ENCODE measurements at places on chromosomes 7 and 10. TPM values are rescaled to one million over a fixed set of nuclear protein-coding genes. Genes with fewer than 3 reads are reported as not detected.

SPACDR gene
- total RNA-seq = 1.1 TPM

TMEM270 gene
- not detected for total RNA-seq

- no peaks in the 10 kb centered on the region for H3K27me3 ChIP-seq
- H3K36me3 ChIP-seq = peaks cover 4% of the 10 kb centered on the region
- H3K4me1 ChIP-seq = no peaks in the 10 kb centered on the region
These were observed 68.1 kb downstream of the CNOT4 start for GRCh38 chr7:135441791-135442190.

DNA sequence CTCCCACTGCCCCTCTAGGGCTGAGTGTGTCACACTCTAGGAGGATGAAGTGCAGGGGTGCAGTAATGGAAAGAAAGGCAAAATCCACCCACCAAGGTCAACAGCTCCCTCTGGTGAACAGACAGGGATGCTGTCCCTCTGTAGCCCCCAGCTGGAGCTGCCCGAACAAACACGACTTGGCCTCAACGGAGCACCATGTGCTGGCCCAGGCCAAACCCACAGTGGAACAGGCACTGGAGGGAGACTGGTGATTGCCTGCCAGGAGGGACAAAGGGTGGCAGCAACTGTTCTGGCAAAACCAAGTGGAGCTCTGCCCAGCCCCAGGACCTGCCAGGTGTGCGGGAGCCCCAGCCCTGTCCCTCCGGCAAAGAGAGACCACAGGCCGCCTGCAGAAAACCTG, 20.7 kb downstream of the PDIA4 start:
- peaks cover 60% of the 10 kb centered on the region for H3K36me3 ChIP-seq
- H3K27me3 ChIP-seq = no peaks in the 10 kb centered on the region

GRCh38 chr7:92917230-92917629, 80.9 kb upstream of the CDK6 start:
- no peak for DNase-seq
- no peaks in the 10 kb centered on the region for H3K27me3 ChIP-seq
- H3K4me3 ChIP-seq = no peak overlapping the region
- H3K27ac ChIP-seq = no peak overlapping the region
- peaks cover 4% of the 10 kb centered on the region for H3K4me1 ChIP-seq

GRCh38 chr7:129778770-129779601, 167.5 kb downstream of the NRF1 start:
- H3K27ac ChIP-seq = no peak overlapping the region
- H3K36me3 ChIP-seq = no peaks in the 10 kb centered on the region
- DNase-seq = no peak
- H3K4me3 ChIP-seq = no peak overlapping the region
- H3K4me1 ChIP-seq = peaks cover 2% of the 10 kb centered on the region

DNA sequence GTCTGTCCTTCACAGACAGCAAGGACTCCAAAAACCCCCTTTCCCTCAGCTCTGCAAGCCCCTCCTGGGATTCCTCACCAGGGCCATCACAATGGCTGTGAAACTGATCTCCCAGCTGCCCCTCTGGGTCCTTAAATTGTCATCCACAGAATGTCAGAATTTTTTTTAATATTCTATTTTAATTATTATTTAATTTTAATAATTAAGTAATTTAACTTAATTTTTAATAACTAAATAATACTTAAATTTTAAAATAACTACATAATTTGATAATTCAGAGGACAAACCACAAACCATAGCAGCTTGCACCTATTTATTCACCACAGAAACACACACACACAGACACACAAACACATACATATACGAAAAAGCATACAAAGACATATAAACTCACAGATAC, 565.8 kb upstream of the COBL start:
- H3K36me3 ChIP-seq = no peaks in the 10 kb centered on the region
- no peak overlapping the region for H3K4me3 ChIP-seq
- no peaks in the 10 kb centered on the region for H3K4me1 ChIP-seq
- no peak for DNase-seq

ALKBH4 gene
- 6.1 TPM for total RNA-seq

DNA sequence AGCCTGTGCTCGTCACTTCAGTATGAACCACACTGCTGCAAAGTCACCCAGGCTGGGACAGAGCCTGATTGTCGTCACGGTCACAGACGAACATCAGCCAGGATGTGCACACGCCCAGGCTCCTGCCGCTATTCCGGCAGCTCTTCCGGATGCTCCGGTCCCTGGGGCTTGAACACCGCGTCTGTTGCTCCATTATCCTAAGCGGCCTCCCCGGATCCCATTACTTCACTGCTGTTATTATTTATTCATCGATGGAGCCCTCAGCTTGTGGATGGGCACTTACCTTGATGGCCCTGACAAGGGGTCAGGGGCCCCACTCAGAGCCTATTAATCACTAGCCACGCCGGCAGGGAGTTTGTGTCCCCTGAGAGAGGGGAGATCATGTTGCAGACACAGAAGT, 120.8 kb upstream of the PCBD1 start:
- no peaks in the 10 kb centered on the region for H3K4me1 ChIP-seq
- no peak overlapping the region for H3K27ac ChIP-seq
- DNase-seq = no peak
- H3K36me3 ChIP-seq = no peaks in the 10 kb centered on the region

DNA sequence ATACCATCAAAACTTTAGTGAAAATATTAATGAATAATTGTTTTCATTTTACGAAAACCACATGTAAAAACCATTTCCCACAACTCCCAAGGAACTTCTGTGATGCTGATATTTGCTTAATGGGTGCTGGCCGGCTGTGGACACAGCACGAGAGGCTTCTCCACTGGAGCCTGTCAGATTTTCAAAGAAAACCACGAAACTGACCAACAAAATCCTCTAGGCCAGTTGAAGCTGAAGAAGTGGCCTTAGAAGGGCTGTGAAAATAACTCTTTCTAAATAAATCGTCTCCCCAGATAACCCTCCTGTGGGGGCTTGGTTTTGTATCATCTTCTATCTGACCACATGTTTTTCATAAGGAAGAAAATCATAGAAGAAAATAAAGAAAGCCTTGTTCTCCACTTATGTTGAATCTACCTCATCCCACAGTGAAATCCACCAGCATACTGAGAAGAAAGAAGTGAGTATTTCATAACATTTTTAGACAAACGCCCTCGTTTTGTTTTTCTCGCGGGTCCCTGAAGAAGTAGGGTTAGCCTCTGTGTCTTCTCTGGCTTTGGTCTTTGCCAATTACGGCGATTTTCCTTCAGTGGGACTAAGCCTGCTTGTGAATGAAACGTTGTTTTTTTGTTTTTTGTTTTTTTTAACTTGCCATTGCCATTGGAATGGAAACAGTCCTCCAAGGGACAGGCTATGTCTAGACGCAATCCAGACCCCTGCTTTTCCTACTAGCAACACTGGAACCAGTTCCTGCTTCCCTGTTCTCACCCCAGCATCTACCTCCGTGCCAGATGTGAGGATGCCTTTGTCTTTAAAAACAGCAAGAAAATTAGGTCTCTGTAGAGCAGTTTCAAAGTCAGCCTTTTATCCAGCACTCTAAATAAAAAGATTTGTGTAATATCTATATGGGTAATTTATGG, 123.9 kb downstream of the ADAM12 start:
- H3K4me1 ChIP-seq = no peaks in the 10 kb centered on the region
- no peaks in the 10 kb centered on the region for H3K36me3 ChIP-seq

TMEM196 gene
- total RNA-seq = not detected

- peak overlapping the region; percentile 57 for H3K4me3 ChIP-seq
- H3K4me1 ChIP-seq = peaks cover 22% of the 10 kb centered on the region
- H3K36me3 ChIP-seq = no peaks in the 10 kb centered on the region
- H3K27me3 ChIP-seq = no peaks in the 10 kb centered on the region
These were observed 120.6 kb downstream of the PRPF18 start for GRCh38 chr10:13707156-13707881.

- peaks cover 4% of the 10 kb centered on the region for H3K4me1 ChIP-seq
- H3K27me3 ChIP-seq = no peaks in the 10 kb centered on the region
- no peak for DNase-seq
- H3K27ac ChIP-seq = no peak overlapping the region
These were observed 155.4 kb downstream of the ATE1 start for GRCh38 chr10:121772406-121772805.

GIMAP6 gene
- total RNA-seq = not detected

DNA sequence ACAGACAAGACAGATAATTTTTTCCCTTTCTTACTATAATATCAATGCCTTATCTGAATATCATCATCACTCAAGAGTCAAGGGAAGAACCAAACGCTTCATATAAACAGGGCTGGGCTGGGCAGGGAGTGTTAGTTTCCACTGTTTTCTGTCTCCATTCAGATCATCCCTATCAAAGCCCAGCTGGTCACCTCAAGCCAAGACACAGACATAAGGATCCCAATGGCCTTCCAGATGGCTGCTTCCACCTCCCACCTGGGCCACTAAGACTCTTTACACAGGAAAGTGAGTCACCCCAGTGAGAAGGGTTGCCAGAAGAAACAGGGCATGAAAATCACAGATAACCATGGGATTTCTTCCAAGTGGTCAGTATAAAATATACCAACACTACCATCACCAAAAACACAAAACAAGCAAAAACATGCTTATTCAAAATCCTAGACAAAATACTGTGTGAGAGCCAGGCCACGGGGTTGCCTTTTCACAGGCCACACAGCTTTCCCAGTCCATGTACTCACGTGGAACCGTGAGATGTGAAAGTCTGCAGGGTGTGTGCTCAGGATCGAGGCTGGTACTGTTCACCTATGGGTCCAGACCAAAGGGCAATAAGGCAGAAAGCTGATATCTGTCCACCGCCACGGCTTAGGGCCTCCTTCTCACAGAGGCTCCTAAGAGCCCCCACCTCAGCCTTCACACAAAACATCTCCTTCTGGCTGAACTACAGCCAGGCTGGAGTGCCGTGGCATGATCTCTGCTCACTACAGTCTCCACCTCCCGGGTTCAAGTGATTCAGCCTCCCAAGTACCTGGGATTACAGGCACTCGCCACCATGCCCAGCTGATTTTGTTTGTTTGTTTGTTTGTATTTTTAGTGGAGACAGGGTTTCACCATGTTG, 5.7 kb downstream of the PRSS1 start:
- H3K27ac ChIP-seq = no peak overlapping the region
- no peaks in the 10 kb centered on the region for H3K27me3 ChIP-seq
- DNase-seq = no peak
- H3K4me1 ChIP-seq = no peaks in the 10 kb centered on the region

GRCh38 chr10:126036515-126036914, 140.2 kb downstream of the FANK1 start:
- H3K36me3 ChIP-seq = no peaks in the 10 kb centered on the region
- H3K4me3 ChIP-seq = no peak overlapping the region
- H3K27ac ChIP-seq = no peak overlapping the region
- H3K4me1 ChIP-seq = no peaks in the 10 kb centered on the region
- H3K27me3 ChIP-seq = no peaks in the 10 kb centered on the region

EVX1 gene
- not detected for total RNA-seq

Measured in IMR-90 (cell line).